ENCODE measurements at places on chromosomes 1 and 21. TPM values are rescaled to one million over a fixed set of nuclear protein-coding genes. Genes with fewer than 3 reads are reported as not detected.
A peak's percentile ranks its signal among the peaks of the same experiment; 100 is the strongest.

- DNase-seq = no peak
These were observed 30.2 kb upstream of the MGST3 start for GRCh38 chr1:165600793-165601192.

DNA sequence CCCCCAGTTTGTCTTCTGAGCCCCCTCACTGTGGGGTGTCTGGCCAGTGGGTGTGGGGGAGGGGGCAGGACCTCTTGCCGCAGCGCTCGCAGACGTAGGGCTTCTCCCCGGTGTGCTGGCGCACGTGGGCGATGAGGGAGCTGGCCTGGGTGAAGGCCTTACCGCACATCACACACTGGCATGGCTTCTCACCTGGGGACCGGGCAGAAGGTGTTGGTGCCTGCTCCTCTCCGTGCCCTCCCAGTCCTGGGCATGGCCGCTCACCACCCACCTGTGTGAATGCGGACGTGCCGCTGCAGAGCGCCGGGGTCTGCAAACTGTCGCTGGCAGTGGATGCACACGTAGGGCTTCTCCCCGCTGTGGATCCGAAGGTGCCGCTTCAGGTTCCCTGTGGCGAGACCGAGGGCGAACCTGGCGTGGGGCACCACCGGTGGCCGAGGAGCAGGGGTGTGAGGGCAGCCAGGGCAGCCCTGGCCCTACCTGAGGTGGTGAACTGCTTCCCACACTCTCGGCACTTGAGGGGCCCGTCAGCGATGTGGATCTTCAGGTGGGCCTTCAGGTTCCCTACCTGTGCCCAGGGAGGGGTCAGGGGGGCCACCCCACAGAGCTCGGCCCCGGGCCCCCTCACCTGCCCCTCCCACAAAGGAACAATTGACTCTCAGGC lies 32.4 kb downstream of the ZBTB17 start:
- DNase-seq = no peak

DNA sequence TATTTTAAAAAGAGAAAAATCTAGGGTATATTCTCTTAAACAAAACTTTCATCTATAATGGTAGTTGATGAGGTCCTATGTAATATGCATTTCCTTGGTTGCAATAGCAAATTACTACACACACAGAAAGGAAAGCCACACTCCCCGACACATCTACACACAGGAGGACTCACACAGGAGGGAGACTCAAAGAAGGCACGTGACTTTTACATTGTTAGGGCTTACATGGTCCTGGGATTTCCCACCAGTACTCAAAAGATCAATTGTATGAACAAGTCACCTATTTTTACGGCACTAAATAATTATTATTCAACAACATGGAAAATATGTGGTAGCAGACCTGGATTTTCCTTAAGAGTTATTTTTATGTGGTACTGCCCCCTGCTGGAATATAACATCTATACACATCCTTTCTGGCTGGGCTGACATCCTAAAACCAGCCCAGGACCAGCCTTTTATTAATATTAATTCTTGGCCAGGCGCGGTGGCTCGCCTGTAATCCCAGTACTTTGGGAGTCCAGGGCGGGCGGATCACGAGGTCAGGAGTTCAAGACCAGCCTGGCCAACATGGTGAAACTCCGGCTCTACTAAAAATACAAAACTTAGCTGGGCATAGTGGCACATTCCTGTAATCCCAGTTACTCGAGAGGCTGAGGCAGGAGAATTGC lies 33.9 kb upstream of the LGALS8 start:
- DNase-seq = peak; percentile 23

DNA sequence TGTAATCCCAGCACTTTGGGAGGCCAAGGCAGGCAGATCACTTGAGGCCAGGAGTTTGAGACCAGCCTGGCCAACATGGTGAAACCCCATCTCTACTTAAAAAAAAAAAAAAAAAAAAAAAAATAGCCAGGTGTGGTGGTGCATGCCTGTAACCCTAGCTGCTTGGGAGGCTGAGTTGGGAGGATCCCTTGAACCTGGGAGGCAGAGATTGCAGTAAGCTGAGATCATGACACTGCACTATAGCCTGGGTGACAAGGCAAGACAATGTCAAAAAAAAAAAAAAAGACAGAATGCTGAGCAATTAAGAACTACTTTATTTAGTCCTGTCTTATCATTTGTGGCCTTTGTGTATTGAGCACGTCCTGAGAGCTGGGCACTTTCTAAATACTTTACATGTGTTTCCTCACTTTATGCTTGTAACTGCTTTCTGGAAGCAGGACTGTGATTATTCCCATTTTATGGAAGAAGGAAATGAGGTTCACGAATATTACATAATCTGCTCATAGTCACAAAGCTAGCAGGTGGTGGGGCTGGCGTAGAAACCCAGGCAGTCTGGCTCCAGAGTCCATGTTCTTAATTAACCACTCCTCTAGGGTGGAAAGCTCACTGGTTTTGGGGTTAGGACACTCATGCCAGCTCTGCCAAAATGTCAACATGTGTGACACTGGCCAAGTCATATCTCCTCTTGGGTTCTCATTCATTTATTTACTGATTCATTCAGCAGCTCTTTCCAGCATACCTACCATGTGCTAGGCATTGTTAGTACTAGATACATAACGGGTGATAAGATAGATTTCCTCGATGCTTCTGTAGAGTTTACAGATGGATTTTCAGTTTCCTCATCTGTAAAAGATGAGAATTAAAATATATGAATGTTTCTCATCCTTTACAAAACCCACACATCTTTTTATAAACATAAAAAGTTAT lies 57.7 kb downstream of the DDR2 start:
- no peak for DNase-seq

GRCh38 chr1:108560189-108560873 lies 431 bp downstream of the EEIG2 start:
- DNase-seq = peak; percentile 36

DNA sequence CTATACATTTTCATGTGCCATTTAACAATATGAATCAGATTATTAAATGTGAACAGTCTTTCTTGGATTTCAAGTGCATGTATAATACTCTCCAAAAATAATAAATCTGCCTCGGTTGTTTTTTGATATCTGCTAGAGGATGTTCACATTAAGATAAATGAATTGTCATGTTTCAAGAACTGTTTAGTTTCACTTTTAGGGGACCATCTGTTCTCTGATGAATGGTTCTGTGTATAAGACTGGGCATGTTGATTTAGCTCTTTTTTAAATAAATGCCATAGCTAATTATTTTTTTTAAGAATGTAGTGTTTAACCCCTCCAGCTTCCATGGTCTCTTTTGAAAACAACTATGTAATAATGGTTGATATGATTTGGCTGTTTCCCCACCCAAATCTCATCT lies 1245.1 kb upstream of the ADGRL4 start:
- DNase-seq = no peak

GRCh38 chr1:65164633-65165032 lies 16.6 kb downstream of the AK4 start:
- no peak for DNase-seq

DNA sequence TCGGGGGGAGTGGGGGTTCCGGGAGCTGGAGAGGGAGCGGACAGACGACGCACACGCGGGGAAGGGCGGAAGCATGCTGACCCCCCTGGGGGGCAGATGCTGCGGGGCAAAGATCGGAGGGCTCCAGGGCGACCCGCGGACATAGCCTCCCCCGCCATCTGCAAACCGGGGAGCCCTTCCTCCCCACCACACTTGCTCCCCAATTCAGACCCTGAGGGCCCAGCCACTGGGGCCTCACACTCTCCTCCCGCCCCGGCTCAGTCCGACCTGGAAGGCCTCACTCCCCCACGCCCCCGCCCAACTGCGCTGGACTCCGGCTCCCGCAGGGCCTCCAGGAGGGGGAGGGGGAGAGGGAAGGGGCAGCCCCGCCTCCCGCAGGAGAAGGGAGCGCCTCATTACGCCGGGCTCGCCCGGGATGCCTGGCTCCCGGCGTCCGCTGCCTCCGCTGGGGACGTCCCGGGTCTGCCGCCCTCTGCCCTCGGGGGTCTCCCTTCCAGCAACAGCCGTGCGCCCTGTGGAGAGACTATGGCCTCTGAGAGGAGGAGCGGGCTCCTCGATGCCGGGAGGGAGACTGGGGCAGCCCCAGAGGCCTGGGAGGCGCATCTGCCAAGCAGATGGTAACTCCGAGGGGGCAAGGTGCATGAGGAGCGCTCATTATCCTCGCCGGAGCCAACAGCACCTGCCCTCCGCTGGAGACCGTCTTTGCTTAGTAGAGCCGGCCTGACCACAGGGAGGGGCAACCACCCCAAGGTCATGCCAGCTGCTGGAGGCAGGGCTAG lies 636 bp upstream of the CAMK2N1 start:
- peak; percentile 88 for DNase-seq

DNA sequence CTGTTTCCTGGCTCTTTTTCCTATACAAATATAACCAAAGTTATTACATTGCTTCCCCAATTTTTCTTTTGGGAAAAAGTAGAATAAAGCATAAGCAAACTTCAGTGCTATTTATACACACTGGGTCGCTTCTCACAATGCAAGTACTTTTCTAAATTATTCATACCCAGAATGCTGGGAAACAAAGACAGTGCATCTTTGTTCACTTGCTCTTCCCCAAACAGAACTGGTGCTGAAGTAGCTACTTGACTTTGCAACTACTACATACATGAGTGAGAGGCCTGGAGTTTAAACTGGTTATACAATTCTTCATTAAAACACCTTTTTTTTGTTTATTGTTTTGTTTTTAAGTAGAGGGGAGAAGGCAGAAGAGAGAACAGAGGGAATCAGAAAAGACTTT lies 40.2 kb downstream of the STX6 start:
- no peak for DNase-seq

DNA sequence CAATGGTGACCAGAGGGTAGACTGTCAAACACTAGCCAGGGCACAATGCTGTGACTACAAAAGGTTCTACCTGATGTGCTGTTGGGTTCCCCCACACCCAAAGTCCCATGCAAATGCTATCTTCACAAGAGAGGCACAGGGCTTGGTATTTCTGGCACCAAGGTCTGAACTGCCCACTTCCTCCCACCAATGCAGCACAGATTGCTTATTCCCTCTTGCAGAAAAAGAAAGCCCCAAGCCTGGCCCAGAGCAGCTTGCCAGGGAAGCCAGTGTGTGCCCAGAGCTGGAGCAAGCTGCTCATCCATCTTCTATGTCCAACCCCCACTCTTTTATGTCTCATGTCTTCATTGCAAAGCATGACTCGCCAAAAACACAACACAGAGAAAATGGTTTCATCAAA lies 149.4 kb upstream of the CAMK1G start:
- DNase-seq = no peak

DNA sequence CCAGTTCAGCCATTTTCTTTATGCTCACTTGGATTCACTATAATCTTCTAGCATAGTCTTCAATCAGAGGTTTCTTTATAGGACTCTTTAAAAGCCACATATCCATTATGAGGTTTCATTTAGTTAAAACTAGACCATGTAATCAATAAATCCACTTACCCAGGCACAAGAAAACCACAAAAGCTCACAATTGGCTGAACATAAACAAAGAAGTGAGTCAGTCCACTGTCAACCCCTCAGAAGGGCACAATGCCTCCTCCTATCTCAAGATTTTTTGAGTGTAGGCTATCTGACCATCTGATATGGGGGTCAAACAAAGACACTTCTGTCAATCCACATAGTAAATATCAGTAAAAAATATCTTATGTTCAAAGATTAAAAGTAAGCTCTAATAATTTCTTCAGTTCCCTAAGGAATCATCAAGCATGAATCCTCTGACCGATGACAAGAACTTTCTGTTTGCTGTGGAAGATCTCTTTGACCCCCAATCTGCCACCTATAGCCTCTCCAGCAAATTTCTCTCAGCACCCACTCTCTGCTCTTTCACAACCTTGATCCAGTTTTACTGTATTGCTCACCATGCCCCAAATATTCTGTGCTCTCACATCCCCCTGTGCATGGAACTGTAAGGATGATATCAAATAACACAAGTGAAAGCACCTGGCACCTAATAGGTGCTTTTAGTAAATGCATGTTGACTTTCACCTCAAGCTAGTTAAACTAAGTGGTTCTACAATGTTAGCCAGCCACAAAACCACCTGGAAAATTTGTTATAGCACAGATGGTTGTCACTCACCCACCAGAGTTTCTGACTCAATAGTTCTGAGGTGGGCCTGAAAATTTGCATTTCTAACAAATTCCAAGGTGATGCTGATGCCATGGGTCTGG lies 16.7 kb downstream of the RAB3B start:
- no peak for DNase-seq

DEDD gene
- total RNA-seq = 28.2 TPM

CAMK2N1 gene
- total RNA-seq = 19.5 TPM

KRTAP13-3 gene
- not detected for total RNA-seq
